ENCODE measurements at places on chromosomes 5 and 9.

DNA sequence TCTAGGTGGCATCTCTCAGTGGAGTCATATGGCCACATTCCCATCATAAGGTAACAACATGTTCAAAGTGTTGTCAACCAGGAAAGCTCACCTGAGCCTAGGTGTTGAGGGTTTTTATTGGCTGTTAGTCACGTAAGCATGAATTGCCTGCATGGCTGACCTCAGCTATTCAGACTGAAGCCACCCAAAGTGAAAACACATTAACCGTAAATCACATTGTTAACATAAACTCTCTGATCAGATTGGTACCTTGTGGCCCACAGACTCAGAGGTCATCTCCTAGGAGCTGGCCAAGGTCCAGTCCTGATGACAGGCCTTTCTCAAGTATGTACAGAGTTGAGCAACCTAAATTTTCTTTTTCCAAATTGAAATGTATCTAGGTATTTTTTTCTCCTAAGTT lies 26.7 kb downstream of the SRFBP1 start:
- no peak for DNase-seq

- no peak for DNase-seq
These were observed 13.2 kb upstream of the CEL start for GRCh38 chr9:133048595-133048994.

- no peak for DNase-seq
These were observed 6.9 kb downstream of the NKD2 start for GRCh38 chr5:1015507-1015906.

DNA sequence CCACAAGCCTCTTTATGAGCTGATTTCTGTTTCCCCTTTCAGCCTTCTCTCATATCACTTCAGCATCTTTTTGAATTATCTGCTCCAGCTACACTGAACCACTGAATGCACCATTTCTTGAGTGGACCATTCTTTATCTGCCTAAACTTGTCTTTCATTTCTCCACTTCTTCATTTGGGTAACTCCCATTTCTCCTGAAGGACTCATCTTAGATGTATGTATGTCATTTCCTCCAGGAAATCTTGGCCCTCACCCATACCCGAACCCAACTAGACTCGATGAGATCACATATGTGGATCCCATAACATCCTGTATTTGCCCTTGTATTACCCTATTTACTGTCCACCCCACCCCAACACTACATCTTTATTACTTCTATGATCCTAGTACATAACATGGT lies 249.8 kb downstream of the KIF4B start:
- no peak for DNase-seq

DNA sequence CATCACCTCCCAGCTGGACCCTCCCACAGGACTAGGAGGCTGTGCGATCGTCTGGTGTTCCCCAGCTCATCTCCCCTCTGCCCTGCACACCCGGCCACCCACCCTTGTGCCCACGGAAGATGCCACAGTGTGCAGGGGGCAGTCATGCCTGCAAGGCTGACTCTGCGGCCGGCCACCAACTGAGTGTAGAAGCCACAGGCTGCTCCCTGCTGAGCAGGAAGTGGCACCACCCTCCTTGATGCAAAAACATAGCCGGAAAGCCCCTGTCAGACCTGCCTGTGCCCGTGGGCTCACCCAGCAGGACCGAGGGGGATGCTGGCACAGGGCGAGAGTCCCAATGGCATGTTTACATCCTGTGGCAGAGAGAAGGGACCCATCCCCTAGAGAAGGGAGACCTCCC lies 40.3 kb upstream of the SLC12A7 start:
- DNase-seq, result no peak

- no peak for DNase-seq
These were observed 1793.1 kb downstream of the EFNA5 start for GRCh38 chr5:105877592-105877991.

- DNase-seq, result no peak
These were observed 8.8 kb downstream of the MSX2 start for GRCh38 chr5:174733091-174733690.

- DNase-seq, result no peak
These were observed 91.8 kb upstream of the TNC start for GRCh38 chr9:115209601-115210306.

GRCh38 chr5:168317096-168317520 lies 25.7 kb downstream of the WWC1 start:
- no peak for DNase-seq

All from activated CD8-positive, alpha-beta memory T cell treated with anti-CD3 and anti-CD28 coated beads for 4 hours (primary cell).